ENCODE measurements at places on chromosomes 7 and 10. TPM values are rescaled to one million over a fixed set of nuclear protein-coding genes. Genes with fewer than 3 reads are reported as not detected.
A peak's percentile ranks its signal among the peaks of the same experiment; 100 is the strongest.

The LLCFC1 gene
- total RNA-seq: not detected

The CCL24 gene
- not detected for total RNA-seq

The SPDYE5 gene
- not detected for total RNA-seq

The CCDC3 gene
- total RNA-seq: 12.8 TPM

DNA sequence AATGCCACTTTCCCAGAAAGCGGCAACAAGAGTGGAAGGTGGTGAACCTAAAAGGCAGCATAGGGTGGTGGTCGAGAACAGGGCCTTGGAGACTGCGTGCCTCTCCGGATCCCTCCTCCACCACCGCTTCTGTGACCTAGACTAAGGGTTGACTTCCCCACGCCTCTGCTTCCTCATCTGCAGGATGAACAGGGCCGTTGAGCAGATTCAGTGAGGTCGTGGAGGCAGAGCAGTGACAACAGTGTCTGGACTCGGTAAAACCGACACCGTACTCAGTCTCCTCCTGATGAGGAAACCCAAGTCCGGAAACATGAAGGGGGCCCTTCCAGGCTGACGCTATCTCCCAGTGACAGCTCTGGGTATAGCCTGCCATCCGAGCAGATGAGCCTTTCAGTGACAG is 162.6 kb downstream of the CELF2 start:
- DNase-seq: no peak

GRCh38 chr7:69708857-69709256 is 110.6 kb downstream of the AUTS2 start:
- DNase-seq: no peak

DNA sequence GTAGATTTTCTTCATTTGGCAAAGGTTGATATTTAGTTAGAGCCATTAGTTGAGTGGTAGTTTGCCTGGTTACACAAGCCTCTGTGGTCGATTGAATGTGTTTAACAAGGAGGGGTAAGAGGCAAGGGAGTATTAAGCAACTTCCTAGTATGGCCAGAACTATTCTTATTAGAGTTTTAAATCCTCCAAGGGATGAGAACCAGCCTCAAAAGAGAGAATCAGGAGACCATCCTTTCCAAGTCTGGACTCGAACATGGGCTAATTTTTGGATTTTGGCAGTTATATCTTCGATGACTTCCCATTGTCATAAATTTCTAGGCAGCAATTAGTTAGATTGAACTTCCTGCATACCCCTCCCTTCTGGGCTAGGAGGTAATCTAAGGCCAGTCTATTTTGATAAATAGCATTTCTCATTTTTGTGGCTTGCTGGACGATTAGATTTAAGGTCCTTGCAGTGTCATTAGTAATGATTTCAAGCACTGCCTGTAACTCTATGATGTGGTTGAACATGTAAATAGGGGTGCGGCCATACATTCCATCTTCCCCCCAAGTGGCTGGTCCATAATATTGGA is 219.5 kb upstream of the KCND2 start:
- DNase-seq: no peak

DNA sequence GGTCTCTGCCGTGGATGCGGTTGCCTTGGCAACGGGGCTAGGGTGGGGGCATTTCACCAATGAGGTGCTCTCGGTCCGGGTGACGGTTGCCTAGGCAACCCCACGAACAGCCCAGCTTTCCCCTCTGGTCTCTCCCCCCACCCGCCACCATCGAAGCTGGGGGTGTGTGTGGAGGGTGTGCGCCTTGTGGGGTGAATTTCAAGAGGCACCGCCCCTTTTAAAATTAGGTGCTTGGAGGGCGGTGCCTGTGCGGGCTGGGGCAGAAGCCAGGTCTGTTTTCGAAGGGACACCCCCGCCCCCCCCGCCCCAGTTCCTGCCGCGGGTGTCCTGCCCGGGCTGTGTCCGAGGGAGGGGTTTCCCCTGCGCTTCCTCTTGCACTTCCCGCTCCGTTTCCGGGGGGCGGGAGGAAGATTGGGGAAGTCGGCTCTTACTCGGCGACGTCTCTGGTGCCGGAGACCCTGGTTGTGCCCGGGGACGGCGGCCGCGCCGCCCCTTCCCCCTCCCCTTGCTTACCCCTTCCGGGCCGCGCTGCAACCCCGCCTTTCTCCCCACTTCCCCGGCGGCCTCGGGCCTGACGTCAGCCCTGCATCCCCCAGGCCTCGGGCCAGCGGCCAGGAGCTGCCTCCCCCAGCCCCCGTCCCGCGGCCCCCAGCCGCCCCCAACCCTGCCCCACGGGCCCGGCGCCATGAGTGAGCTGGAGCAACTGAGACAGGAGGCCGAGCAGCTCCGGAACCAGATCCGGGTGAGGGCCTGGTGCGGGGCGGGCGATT is 2.2 kb downstream of the GNB2 start:
- DNase-seq: peak; percentile 96

- DNase-seq: no peak
Measured at GRCh38 chr10:127245456-127245855, 49.1 kb upstream of the INSYN2A start.

GRCh38 chr7:159247910-159248309 is 103.2 kb upstream of the VIPR2 start:
- no peak for DNase-seq

DNA sequence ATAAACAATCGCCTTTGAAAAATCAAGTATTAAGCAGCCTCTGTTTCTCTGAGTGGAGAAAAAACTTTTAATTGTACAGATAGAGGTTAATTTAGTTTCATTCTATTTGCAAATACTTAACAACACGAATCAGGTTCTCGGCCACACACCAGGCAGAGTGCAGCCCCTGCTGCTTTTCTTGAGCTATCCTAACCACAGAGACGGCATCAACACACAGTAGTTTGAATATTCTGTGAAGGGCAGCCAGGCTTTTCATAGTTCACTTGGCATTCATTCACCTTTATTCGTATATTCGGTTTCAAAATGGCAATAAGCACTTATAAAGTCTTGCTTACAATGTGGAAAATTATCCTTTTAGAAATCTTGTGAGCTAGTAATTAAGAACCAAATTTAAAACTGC is 5.7 kb downstream of the ADARB2 start:
- no peak for DNase-seq

GRCh38 chr10:110009736-110010475 is 2.1 kb downstream of the ADD3 start:
- no peak for DNase-seq

DNA sequence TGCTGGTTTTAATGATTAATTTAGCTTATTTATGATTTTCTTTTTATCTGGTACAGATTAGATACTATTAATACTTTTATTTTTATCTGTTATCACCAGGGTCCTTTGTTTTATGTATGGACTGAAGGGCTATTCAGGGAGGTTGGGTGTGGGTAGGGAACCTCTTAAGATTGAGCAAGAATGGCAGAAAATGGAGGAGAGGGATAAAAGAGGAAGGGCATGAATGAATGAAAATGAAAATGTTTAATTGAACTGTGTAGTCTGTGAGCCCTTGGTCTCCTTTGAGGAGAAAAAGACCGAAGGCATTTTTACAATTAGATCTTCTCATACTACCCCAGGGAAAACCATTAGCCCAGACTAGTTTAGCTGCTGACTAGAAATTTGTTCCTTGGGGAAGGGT is 93.1 kb downstream of the CDK14 start:
- DNase-seq: no peak

DNA sequence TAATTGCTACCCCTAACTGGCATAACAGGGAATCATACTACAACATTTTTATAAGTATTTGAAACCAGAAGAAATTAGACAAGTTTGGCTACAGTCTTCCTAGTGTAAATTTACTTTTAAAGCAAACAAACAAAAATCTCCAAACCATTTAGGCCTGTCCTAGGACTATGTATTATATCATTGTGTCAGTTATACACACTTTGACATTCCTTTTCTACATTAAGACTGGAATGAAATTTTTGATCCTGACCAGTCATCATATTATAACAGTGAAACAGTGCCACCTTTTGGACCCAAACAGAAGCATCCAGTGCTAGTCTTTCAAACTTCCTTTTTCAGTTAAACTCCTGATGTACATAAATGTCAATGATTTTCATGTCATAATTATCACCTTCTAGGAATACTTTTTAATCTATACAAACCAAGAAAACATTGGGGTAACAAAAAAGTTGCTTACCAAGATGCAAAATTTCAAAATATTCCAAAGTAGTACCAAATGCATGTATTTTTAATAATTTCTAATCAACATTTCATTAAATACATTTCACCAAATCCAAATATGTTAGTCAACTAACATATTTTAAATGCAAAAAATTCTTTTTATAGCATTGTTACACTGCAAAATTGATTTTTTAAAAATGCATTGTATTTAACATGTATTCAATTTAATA is 75.7 kb downstream of the IMMP2L start:
- no peak for DNase-seq

DNA sequence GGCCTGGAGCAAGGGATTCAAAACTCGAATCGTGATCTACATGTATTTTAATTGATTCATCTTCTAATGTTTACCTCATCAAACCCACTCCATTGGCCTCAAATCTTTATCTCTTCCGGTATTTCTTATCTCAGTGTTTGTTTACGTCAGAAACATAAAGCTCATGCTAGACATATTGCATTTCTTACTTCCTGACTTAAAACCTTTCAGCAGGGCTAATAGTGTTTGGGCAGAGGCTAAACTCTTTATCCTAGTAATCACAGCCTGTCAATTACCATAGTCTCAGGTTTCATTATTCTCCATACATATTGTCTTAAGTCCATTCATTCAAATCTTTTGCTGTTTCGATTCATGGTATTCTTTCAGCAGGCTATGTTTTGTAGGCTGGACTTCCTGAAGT is 81.3 kb upstream of the AGR3 start:
- no peak for DNase-seq

DNA sequence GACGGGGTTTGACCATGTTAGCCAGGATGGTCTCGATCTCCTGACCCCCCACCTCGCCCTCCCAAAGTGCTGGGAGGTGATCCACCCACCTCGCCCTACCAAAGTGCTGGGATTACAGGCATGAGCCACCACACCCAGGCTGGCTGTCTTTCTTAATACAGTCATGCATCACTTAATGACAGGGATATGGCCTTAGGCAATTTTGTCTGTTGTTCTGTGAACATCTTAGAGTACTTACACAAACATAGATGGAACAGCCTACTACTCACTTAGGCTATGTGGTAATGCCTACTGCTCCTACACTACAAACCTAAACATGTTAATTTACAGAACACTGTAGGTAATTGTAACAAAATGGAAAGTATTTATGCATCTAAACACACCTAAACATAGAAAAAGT is 106.6 kb upstream of the KCNMA1 start:
- no peak for DNase-seq

DNA sequence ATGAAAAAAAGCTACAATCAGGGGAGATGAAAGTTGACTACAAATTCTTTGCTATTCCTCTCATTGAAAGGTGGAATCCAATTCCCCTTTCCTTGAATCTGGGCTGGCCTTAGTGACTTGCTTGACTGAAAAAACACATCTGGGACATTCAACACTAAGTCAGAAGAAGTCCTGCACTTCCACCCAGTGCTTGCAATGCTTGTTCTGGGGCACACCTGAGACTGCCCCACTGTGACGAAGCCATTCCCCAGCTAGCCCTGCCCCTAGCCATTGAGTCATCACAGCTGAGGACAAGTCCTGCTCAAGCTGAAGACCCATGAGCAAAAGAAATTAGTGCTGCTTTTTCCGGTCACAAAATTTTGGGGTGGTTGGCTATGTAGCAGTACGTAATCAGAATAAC is 19.2 kb upstream of the GRID1 start:
- DNase-seq: no peak

- DNase-seq: no peak
Measured at GRCh38 chr10:83542774-83543411, 596.4 kb upstream of the GHITM start.
